ENCODE measurements at places on chromosomes 11 and 22.

DNA sequence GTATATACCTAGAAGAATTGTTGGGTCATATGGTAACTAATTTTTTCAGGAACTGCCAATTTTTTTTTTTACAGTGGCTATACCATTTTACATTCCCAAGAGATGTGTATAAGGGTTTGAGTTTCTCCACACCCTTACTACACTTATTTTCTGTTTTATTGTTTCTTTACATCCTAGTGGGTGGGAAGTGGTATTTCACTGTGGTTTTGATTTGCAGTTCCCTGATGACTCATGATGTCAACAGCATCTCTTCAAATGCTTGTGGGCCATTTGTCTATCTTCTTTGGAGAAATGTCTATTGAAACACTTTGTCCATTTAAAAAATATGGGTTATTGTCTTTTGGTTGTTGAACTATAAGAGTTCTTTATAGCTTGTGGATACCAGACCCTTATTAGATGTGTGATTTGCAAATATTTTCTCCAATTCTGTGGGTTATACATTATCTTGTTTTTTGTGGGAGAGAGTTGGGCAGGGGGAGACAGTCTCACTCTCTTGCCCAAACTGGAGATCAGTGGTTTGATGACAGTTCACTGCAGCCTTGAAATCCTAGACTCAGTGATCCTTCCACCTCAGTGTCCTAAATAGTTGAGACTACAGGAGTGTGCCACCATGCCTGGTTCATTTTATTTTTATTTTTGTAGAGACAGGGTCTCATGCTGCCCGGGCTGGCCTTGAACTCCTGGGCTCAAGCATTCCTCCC, 30.3 kb upstream of the PISD start:
- no peak for DNase-seq

DNA sequence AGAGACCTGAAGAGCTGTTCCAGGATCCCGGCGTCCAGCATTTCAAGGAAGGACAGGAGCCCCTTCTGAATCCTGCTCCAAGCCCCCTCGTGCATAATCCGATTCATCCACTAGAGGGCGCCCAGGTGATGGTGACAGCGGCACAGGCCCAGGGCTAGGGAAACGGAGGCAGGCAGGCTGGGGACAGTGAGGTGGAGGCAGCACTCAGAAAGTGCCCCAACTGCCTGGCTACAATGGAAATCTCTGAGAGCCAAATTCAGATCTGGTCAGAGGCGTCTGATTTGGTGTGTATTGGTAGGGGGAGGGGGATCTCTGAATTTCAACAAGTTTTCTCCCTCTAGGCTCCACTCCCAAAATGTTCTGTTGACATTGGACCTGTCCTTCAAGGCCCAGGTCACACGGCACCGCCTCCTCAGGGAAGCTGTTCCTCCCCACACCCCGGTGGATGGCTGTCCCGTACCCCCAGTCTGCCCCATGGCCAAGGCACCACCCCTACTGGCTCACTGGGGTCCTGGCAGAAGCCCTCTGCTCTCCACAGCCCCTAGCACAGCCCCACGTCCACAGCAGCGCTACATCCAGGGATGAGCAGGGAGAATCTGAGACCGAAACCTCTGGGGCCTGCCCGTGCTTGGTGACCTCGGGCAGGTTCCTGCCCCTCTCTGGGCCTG, 142.9 kb downstream of the CRYBB2 start:
- peak; percentile 50 for DNase-seq

DNA sequence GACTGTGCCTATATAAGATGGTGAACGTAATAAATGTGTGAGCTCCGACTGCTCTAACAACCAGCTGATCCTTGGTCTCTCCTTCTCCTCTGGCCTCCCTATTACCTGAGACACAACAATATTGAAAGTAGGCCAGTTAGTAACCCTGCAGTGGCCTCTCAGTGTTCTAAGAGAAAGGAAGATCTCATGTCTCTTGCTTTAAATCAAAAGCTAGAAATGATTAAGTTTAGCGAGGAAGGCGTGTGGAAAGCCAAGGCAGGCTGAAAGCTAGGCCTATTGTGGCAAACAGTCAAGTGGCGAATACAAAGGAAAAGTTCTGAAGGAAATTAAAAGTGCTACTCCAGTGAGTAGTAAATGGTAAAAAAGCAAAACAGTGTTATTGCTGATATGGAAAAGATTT, 39.5 kb downstream of the HIPK3 start:
- no peak for DNase-seq

DNA sequence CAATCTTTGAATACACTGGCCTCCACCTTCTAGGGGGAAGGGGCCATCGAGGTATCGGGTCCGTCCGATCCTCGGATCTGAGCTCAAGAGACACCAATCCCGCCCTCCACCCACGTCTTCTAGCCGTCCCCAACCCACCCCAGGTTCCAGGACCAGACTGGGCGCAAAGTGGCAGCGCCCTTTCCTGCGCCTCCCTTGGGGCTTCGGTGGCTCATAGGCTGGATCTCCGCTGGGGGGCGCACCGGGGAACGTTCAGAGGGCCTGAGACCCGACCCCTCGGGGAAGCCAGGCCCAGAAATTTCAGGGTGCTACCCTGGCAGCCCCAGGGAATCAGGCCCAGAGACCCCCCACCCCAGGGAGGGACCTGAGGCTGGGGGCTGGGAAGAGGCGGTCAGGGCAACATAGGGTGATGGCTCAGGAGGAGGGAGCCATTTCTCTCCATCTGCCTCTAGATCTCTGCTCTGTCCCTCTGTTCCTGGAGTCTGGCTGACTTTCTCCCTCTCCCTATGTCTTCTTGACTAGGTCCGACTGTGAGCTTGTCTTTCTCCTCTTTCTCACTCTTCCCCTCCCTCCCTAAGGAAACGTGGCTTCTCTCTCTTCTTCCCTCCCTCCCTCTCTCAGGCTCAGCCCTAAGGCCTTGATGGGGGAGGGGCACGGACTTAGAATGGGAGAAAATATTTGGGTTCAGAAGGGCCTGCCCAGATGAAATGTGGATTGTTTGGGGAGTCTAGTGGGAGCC, 1.1 kb downstream of the CREB3L1 start:
- peak; percentile 14 for DNase-seq

GRCh38 chr11:94653561-94653960, 86.4 kb downstream of the PIWIL4 start:
- DNase-seq: no peak

- no peak for DNase-seq
Measured at GRCh38 chr11:1834779-1835670, at the start of gene SYT8. Gene SYT8, plus strand, starts transcription at chr11:1834990. Its CDS starts 116 bp downstream, at chr11:1835106.

DNA sequence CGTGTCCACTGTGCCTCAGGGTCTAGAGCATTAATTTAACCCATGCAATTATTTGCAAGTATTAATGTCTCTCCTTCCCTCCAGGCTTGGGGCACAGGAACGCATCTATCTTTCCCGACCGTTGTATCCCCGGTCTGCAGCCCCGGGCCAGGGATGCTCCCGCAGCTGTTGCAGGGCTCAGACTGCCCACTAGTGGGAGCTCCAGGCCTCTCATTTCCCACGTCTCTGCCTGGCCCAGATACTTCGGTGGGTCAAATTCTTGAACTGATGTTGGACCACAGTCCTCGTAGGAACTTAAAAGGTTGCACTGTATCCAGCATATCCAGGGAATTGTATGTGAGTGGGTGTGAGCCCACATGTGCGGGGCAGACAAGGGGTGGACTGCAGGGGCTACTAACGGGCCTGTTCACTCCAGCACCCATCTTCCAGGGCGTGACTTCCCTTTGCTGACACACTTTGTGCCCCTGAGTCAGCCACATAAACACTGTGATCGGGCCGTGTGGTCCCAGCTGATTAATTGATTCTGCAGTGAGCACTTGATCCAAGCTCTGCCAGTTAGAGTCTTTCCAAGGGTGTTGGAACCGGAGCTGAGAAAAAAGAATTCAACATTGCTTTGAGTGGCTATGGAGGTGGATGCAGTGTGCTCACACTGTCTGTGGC, 451.3 kb downstream of the TBC1D22A start:
- peak; percentile 15 for DNase-seq

GRCh38 chr11:47409440-47410369, 1.3 kb downstream of the SLC39A13 start:
- DNase-seq: no peak

Data from effector CD8-positive, alpha-beta T cell (primary cell).